Cortex of kidney (tissue), 1 donor: ENCODE measurements at places on chromosomes 1 and 21.

DNA sequence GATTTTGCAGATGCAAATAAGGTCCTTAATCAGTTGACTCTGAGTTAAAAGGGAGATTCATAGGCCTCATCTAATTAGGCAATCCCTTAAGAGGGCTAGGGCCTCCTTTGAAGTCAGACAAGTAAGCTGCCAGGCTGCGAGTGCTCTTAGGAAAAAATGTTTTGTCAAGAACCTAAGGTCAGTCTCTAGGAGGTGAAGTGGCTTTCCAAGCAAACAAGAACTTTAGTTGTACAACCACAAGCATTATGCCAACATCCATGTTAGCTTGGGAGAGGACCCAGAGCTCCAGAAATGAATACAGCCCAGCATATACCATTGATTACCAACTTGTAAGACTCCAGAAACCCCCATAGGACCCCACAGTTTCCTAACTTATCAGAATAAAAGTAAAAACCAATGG, 1366.2 kb downstream of the PLA2G4A start:
- DNase-seq = no peak

DNA sequence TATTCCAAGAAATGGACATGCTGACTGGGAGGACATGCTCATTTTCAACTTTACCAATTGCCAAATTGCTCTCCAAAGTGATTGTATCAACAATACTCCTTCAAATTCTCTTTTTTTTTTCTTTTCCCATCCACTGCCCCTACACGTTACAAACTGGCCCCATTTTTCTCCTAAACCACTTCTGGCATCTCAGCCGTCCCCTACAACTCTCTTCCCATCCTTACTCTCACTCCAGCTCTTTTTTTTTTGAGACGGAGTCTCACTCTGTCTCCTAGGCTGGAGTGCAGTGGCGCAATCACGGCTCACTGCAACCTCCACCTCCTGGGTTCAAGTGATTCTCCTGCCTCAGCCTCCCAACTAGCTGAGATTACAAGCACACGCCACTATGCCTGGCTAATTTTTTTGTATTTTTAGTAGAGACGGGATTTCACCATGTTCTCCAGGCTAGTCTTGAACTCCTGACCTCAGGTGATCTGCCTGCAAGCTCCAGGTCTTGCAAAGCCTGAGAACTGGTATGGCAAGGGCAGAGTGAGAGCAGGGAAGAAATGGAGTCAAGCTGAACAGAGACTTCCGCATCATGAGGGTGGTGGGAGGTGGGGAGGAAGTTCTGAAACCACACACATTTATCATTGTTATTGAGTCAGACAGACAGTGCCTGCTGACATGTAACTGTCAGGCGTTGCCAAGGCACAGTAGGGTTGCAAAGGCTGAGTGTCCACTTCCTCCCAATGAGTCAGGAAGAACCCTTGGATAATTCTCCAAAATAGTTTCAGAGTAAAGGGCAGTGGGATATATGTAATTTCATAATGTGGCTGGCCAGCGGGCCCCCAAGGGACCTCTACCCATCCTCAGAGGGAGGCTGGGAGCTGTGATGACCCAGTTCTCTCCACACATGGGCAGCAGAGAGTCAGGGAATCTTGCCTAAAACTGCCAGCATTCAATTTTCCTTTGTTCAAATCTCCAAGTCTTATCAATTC, 17.4 kb downstream of the CELA3A start:
- DNase-seq = no peak

GRCh38 chr1:86773341-86774288, 69.2 kb downstream of the SH3GLB1 start:
- no peak for DNase-seq

DNA sequence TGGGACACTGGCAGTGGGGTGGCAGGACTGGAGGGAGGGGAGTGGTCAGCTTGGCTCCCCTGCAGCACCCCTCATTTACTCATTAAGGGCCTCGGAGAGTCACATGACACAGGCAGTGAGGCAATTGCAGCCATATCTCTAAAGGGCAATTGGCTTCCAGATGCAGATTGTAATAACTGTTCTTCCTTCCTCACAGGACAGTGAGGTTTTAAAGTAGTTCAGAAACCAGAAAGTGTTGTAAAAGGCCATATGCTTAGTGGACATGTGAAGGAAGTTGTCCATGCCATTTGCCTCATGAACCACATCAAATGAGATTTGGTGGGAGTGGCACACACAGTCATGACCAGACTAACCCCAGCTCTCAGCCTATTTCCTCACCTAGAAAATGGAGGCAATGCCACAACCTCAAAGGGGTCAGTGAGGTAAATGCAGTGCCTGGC, 11.1 kb downstream of the MTX1 start:
- no peak for DNase-seq

DNA sequence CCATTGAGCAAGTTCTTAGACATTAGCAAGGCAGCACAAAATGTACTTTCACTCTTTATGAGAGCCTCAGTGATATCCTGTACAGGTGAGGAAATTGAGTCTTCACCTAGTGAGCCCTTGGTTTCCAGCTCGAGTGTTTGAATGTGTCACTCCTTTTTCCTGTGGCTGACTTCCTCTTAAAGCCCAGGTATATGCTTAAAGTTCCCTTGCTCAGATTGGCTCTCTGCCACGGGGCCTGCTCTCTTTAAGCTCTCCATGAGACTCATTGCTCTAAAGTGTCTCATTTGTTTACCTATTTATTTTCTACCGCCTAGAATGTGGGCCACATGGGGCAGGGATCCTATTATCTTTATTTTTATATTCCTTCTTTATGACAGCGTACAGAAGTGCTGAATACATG, 324.9 kb downstream of the SIPA1L2 start:
- DNase-seq = no peak

GRCh38 chr1:29719253-29719652, 482.9 kb downstream of the PTPRU start:
- no peak for DNase-seq

DNA sequence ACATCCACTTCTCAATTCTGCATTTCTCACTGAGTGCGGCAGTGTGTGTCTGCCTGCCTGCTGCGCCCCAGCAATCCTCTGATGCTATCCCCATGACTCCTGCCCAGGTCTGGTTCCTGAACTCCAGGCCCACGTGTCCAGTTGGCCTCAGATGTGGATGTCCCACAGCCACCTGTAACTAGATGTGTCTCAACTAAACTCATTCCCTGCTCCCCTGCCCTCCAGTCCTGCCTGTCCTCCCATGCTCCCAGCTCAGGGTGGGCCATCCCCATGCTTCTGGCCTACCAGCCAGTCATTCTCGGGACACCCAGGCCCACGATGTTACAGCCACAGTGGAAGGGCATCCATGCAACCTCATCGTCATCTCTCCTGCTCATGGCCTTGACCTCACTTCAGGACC, 76.8 kb downstream of the STUM start:
- DNase-seq = no peak

GRCh38 chr1:110787328-110788071, 85.4 kb upstream of the CD53 start:
- no peak for DNase-seq

DNA sequence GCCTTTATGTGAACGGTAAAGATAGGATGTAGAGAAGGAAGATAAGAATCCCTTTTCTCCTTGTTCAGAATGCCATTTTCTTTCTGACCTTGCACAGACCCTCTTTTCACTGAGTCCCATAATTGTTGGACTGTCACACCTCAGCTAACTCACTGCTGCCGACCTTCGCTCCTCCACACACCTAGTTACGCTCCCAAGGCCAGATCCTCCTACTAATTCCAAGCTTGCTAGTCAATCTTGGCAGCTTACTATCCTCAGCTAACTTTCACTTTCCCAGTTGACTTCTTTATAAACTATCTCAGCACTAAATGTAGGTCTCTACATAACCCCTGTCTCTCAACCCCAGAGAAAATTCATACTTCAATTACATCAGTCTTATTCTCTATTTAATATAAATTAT, 471.8 kb upstream of the PRMT6 start:
- no peak for DNase-seq

DNA sequence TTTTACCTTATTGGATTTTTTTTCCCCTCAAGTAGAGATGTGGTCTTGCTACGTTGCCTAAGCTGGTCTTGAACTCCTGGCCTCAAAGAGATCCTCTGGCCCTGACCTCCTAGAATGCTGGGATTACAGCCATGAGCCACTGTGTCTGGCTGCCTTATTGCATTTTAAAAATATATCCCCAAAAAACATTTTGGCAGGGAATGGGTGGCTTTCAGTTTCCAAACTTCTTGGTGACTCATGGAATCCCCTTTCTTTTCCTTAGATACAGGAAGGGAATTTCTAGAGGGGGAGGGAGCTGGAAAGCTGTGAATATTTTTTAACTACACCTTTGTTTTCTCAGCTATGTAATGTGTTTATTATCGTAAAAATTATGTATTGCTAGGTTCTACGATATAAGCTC, 73.3 kb downstream of the SNRPE start:
- DNase-seq = no peak

DNA sequence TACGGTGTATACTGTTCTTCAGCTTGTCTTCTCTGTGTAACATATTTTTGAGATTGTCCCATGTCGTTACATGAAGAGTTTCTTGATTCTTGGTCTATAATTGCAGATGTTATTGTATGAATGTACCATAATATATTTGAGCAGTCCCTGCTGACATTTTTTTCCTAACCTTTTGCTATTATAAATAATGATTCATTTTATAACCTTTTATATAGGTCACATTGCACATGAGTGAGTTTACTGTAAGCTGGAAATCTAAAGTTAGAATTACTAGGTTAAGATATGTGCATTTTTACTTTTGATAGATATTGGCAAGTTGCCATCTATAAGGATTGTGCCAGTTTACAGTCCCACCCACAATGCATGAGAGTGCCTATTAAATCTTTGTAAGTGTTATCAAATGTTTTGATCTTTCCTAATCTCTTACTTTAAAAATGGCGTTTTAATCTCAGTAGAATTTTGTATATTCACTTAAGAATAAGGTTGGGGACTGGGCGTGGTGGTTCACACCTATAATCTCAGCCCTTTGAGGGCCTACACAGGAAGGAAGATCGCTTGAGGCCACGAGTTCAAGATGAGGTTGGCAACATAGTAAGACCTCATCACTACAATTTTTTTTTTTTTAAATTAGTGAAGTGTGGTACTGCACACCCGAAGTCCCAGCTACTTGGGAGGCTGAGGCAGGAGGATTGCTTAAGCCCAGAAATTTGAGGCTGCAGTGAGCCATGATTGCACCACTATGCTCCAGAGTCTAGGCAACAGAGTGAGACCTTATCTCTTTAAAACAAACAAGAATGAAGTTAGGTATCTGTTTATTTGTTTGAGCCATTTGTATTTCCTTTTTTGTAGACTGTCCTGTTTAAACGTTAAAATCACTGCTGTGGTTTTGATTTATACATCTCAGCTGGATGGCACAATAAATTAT, 36.5 kb downstream of the ZMYM1 start:
- no peak for DNase-seq

DNA sequence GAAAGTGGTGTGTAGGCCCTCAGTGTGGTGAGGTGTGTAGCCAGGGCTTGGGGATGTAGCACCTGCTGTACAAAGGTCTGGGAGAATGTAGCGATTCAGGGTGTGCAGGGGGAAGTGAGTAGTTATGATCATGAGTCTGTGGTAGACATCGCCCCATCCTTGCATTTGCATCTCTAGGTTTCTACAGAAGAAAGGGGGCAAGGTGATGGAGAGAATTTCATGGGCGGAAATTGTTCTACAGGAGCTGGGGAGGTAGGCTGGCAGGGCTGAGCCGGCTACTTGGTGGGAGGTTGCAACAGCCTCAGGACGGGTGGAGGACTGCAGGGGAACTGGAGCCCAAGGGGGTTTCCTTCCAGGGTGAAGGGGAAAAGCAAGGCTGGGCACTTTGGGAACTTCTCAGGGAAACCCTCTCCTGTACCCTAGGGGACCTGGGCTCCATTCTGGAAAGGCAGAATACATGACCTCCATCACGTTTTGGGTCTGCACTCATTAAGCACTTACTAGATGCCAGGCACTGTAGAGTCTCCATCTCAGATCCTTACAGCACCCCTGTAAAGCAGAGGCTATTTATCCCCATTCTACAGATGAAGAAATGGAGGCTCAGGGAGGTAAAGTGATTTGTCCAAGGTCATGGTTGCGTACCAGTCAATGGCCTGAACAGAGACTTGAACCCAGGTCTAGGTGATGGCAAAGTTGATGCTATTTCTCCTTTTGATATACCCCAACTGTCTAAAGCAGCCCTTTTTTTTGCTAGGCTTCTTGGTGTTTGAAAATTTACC, 14.5 kb upstream of the TNFRSF1B start:
- DNase-seq = no peak

DNA sequence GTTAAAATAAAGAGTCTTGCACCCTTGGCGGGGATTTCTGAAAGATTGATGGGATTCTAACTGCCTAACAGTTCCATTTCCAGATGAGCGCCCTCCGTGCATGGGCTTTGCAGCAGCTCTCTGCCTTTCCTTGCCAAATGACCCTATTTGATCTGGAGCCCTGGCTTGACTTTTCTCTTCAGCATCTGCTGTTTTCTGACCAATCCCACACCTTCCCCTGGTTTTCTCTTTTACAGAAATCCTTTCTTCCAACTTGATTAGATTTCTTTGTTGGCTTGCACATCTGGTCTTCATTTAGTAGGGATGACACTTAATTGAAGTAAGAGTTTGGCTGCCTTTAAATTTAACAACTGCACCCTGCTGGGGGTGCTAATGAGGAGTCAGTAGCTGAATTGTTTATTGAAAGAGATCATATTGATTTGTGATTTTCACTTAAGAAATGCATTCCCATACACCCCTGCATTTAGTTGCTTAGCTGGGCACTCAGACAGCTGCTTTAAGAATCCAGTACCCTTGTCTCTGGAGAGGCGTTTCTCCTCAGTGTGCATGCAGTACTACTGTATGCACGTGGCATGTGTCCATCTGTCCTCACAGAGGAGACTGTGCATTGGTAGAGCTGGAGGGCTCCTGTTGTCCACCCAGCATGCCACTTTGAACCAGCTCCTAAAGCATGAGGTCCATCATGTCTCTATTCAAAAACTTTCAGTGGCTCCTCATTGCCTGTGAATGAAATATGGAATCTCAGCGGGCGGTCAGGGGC, 99.7 kb downstream of the NOS1AP start:
- DNase-seq = no peak

DNA sequence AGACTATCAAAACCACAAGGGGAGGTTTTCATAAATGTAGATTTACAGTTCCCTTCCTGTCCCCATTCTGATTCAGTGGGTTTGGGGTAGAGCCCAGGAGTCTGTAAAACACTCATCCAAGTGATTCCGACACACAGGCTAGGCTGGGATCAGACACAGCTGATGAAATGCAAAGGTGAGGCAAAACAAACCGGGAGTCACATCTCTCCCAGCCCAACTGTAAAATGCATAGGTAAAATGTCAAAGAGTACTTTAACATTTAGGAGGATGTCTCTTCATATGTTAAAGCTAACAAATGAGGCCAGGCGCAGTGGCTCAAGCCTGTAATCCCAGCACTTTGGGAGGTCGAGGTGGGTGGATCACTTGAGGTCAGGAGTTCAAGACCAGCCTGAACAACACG, 45.0 kb downstream of the ZNF281 start:
- no peak for DNase-seq

- no peak for DNase-seq
Observed at GRCh38 chr1:114320586-114320985, 166.9 kb upstream of the SYT6 start.

GRCh38 chr1:205989786-205990185, 13.4 kb downstream of the RAB7B start:
- no peak for DNase-seq
